ENCODE measurements at places on chromosomes 4 and X. TPM values are rescaled to one million over a fixed set of nuclear protein-coding genes. Genes with fewer than 3 reads are reported as not detected.

SMR3B gene
- not detected for total RNA-seq

HERC5 gene
- total RNA-seq, result 1.00 TPM

MCF2 gene
- total RNA-seq, result 7.5 TPM

ARSJ gene
- 0.64 TPM for total RNA-seq

FAM13A gene
- 55.2 TPM for total RNA-seq

VCX2 gene
- total RNA-seq, result not detected

SERPINA7 gene
- not detected for total RNA-seq

BTK gene
- 2.2 TPM for total RNA-seq

NDST4 gene
- 16.9 TPM for total RNA-seq

SLC6A14 gene
- not detected for total RNA-seq

SPANXD gene
- not detected for total RNA-seq

MTTP gene
- total RNA-seq, result 2.4 TPM

MAGEC2 gene
- not detected for total RNA-seq

PLP2 gene
- 2.0 TPM for total RNA-seq

BMPR1B gene
- total RNA-seq, result 26.0 TPM
